ENCODE measurements at places on chromosomes 3 and 15. TPM values are rescaled to one million over a fixed set of nuclear protein-coding genes. Genes with fewer than 3 reads are reported as not detected.
A peak's percentile ranks its signal among the peaks of the same experiment; 100 is the strongest.

DNA sequence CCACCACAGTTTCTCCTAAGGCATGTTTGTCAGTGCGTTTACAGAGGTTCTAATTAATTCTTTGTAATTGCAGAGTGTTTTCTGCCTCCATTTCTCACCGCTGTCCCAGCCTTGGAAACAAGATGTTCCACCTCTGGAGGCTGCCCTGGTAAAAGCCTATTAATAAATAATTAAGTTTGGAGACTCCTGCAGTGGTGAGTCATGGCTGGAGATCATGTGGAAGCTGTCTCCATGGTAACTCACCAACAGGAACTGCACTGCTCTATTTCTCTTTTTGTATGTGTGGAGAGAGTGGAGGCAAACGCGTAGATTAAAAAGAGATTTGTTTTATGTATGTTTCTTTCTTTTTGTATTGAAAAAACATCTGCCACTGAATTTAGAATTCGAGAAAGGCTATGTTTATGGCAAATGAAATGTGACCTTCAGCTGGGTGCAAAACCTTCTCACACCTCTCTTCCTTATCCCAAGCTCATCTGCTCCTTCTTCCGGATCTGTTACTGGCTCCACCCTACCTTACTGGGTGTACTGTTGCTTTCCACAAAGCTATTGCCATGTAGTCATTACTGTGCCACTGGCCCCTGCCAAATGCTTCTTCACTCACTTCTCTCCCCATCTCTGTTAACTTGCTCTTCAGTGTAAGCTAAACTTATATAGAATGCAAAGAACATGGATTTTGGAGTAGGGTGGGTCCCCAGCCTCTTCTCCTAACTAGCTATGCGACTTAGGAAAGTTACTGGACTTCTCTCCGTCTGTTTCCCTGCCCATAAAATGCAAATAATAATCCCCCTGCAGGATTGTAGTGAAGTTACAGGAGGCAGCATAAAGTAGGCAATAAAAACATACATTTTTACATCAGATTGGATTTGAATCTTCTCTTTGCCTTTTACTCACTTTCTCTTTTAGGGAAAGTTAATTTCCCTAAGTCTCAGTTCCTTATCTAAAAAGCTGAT, 778.5 kb downstream of the NTRK3 start:
- H3K27me3 ChIP-seq: no peaks in the 10 kb centered on the region
- H3K4me1 ChIP-seq: no peaks in the 10 kb centered on the region
- no peak overlapping the region for H3K4me3 ChIP-seq
- H3K36me3 ChIP-seq: no peaks in the 10 kb centered on the region
- peak; percentile 33 for DNase-seq

- H3K27me3 ChIP-seq: no peaks in the 10 kb centered on the region
- no peaks in the 10 kb centered on the region for H3K36me3 ChIP-seq
- no peak for DNase-seq
- H3K4me1 ChIP-seq: no peaks in the 10 kb centered on the region
- no peak overlapping the region for H3K4me3 ChIP-seq
- H3K27ac ChIP-seq: no peak overlapping the region
Measured at GRCh38 chr15:84800365-84800806, 16.8 kb upstream of the ALPK3 start.

Gene ANKUB1
- 2.2 TPM for total RNA-seq

GRCh38 chr15:50562735-50563640, 16.5 kb upstream of the USP50 start:
- DNase-seq: no peak
- H3K36me3 ChIP-seq: no peaks in the 10 kb centered on the region
- no peaks in the 10 kb centered on the region for H3K4me1 ChIP-seq
- H3K4me3 ChIP-seq: no peak overlapping the region
- peak overlapping the region; percentile 45 for H3K27ac ChIP-seq

GRCh38 chr15:97955035-97955434, 5.5 kb upstream of the ARRDC4 start:
- DNase-seq: no peak
- H3K27me3 ChIP-seq: no peaks in the 10 kb centered on the region
- no peak overlapping the region for H3K27ac ChIP-seq
- H3K4me3 ChIP-seq: no peak overlapping the region
- H3K36me3 ChIP-seq: no peaks in the 10 kb centered on the region

DNA sequence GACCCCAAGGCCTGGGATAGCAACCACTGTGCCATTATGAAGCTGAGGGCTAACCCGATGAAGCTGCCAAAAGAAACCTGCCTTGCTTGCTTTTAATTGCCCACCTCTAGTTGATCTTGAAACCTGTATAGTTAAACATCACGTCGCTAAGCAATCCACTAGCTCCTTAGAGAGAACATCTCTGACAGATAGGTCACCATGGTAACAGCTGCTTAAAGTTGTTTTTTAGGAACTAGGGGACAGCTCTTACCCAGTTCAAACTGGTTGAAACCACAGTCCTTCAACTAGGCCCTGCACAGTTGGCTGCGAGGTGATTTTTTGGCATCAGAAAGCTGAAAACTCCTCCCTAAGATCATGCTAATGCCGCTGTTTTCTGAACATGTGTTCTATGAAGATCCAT, 135.7 kb downstream of the EBLN2 start:
- no peak overlapping the region for H3K4me3 ChIP-seq
- H3K36me3 ChIP-seq: no peaks in the 10 kb centered on the region
- no peaks in the 10 kb centered on the region for H3K4me1 ChIP-seq
- no peak for DNase-seq

- H3K27ac ChIP-seq: no peak overlapping the region
- H3K27me3 ChIP-seq: no peaks in the 10 kb centered on the region
- H3K36me3 ChIP-seq: no peaks in the 10 kb centered on the region
- H3K4me1 ChIP-seq: no peaks in the 10 kb centered on the region
- no peak overlapping the region for H3K4me3 ChIP-seq
Measured at GRCh38 chr3:71300951-71301393, 282.6 kb downstream of the FOXP1 start.

DNA sequence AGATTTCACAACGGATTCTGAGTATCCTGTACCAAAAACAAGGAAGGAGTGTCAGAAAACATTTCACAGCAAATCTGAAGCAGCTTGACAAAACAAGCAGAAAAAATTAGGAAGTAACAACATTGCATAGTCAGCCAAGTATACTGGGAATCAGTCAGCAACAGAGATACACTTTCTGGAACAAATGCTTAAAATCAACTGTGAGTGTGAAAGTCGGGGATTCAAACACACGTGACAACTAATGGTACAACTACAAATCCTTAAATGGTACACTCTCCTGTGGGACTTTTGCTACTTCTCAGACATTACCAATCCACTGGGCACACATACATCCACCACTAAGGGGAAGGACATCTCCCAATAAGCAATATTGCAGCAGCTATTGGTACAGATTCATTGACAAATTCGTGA, 296.6 kb upstream of the MME start:
- no peak for DNase-seq
- H3K27me3 ChIP-seq: no peaks in the 10 kb centered on the region
- peak overlapping the region; percentile 75 for H3K27ac ChIP-seq
- H3K4me3 ChIP-seq: no peak overlapping the region
- no peaks in the 10 kb centered on the region for H3K36me3 ChIP-seq

DNA sequence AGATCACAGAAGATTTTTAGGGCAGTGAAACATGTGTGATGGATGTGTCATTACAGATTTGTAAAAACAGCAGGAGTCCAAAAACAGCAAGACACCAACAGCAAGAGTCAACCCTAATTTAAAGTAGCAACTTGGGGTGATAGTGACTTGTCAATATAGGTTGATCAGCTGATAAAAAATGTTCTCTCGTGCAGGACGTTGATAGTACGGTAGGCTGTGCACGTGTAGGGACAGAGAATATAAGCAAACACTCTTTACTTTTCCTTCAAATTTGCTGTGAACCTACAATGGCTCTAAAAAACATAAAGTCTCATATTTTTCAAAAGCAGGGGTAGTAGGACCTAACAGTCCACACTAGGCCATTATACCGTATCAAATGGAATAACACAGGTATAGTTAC, 120.8 kb downstream of the STAG1 start:
- peaks cover 5% of the 10 kb centered on the region for H3K36me3 ChIP-seq
- H3K4me3 ChIP-seq: no peak overlapping the region
- H3K27ac ChIP-seq: no peak overlapping the region
- no peak for DNase-seq

DNA sequence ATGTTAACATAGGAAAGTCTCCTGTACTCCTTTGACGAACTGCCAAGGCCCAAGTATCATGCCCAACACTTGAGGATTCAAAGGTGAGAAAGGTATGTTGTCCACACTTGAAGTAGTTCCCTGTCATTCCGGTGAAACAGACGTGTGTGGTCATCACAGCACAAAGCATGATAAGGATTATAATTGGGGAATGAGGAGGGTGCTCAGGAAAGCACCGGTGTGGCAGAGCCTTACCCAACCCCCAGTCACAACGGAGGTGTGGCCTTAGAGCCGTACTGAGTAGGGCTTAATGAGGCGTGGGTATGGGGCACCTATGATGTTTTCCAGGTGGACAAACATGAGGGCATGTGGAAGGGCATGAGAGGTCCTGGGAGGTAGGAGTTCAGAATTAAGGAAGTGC, 203.0 kb upstream of the NR2E3 start:
- no peaks in the 10 kb centered on the region for H3K36me3 ChIP-seq
- H3K27ac ChIP-seq: no peak overlapping the region
- no peak overlapping the region for H3K4me3 ChIP-seq

GRCh38 chr3:10520072-10520471, 14.7 kb upstream of the ATP2B2 start:
- no peaks in the 10 kb centered on the region for H3K36me3 ChIP-seq
- no peaks in the 10 kb centered on the region for H3K4me1 ChIP-seq
- H3K27me3 ChIP-seq: peaks cover 51% of the 10 kb centered on the region
- H3K4me3 ChIP-seq: no peak overlapping the region
- no peak for DNase-seq
- no peak overlapping the region for H3K27ac ChIP-seq

DNA sequence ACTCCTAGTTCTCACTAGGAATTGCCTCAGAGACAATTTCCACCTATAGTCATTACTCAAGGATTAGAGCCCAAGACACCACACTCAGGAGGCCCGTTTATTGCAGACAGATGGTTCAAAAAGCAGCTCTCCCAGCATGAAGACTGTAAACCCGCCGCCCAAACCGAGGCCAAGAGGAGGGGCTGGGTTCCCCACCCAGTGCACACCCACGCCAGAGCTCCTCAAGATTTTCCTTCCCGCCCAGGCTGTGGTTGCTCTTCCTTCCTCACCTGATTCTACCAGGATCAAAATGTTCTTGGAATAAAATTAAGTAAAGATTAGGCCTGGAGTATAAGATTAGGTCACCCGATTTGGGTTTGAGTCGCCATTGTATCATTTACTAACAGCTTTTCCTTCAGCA, 364.4 kb downstream of the MECOM start:
- no peak for DNase-seq
- H3K27ac ChIP-seq: no peak overlapping the region

Gene TRPM1
- total RNA-seq: not detected

- peaks cover 4% of the 10 kb centered on the region for H3K4me1 ChIP-seq
- no peak overlapping the region for H3K27ac ChIP-seq
- no peaks in the 10 kb centered on the region for H3K36me3 ChIP-seq
- no peaks in the 10 kb centered on the region for H3K27me3 ChIP-seq
Measured at GRCh38 chr3:45480218-45480617, 91.8 kb downstream of the LARS2 start.

DNA sequence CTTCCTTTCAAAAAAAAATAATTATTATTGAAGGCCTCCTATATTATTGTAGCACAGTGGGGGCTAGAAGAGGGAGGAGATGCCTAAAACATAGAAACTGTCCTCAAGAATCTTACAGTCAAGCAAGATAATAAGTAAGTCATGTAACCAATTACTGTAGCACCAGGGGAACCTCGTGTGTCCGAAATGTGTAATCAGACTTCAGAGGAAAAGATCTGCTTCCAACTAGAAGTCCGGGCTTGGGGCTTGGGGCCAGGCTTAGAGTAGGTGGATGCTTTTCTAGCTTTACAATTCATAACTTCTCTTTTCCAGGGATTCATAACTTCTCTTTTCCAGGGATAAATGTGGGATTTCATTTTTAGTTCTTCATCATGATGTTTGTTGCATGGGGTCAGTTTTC, 29.2 kb downstream of the MEIS2 start:
- no peak for DNase-seq
- H3K4me1 ChIP-seq: no peaks in the 10 kb centered on the region
- no peaks in the 10 kb centered on the region for H3K27me3 ChIP-seq

Gene FBXO40
- 0.05 TPM for total RNA-seq

Gene GRK7
- total RNA-seq: not detected

GRCh38 chr15:98178861-98179260, 218.4 kb downstream of the ARRDC4 start:
- no peak overlapping the region for H3K4me3 ChIP-seq
- H3K4me1 ChIP-seq: no peaks in the 10 kb centered on the region
- DNase-seq: no peak
- H3K27me3 ChIP-seq: no peaks in the 10 kb centered on the region

Gene PLSCR2
- 1.2 TPM for total RNA-seq

DNA sequence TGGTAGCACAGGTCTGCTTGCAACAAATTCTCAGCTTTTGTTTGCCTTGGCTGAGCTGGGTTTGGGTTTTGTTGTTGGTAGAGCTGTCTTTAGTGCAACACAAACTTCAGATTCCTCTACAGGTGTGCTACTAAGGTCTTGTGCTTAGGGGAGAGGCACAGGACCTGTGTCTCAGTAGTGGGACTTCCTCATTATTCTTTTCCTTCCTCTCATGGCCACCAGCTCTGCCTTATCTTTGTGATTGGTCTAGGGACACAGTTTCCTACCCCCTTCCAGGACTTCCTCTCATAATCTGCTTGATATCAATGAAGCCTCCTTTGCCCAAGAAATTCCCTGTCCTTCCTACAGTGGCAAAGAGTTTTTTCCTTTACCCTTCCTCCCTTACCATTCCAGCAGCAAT, 24.9 kb upstream of the DNAAF4 start:
- no peaks in the 10 kb centered on the region for H3K27me3 ChIP-seq
- DNase-seq: no peak
- no peaks in the 10 kb centered on the region for H3K4me1 ChIP-seq
- H3K4me3 ChIP-seq: no peak overlapping the region
- H3K27ac ChIP-seq: no peak overlapping the region

DNA sequence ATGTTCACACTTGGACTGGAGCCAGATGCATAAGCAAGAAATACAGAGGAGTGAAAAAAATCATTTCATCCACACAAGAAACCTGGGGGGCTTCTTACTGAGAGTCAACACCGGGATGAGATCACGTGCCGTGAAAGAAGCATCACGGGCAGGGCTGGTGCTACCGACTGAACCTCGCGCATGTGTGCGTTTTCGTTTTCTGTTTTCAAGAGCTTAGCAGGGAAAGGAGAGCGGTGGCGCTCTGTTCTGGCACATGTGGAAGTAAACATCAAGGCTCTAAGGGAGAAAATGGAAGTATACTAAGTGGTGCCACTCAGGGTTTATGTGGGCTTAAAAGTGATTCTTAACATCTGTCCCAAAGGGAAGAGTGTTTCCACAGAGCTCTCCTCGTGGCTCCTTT, 55.9 kb downstream of the VGLL4 start:
- H3K4me1 ChIP-seq: peaks cover 46% of the 10 kb centered on the region
- no peak for DNase-seq
- H3K27ac ChIP-seq: no peak overlapping the region
- no peaks in the 10 kb centered on the region for H3K36me3 ChIP-seq
- no peaks in the 10 kb centered on the region for H3K27me3 ChIP-seq

Gene SOX14
- not detected for total RNA-seq

Data from left lung (tissue), 14 donors.